ENCODE measurements at places on chromosomes 1 and 21.

DNA sequence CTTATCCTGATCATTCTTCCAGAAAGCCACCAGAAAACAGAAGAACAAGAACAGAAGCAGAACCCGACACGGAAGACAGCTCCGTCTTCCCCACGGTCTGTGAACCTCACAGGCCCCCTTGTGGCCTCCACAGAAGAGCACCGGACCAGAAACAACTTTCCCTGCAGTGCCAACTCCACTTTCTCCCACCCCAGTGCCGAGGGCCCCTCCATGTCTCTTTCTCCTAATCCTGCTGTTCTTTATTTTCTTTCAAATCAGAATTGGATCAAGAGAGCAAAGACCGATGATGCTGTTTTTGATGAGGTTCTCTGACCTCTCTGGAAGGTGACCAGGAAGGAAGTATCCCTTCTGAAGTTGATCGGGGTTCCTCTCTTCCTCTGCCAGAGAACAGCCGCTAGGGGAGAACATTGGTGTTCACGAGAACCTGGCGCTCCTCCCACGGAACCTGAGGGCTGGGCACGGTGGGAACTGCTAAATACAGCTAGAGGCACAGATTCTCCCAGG lies 58.9 kb upstream of the CTTNBP2NL start:
- peak; percentile 44 for DNase-seq

GRCh38 chr1:232587141-232588008 lies 42.6 kb downstream of the SIPA1L2 start:
- DNase-seq = no peak

DNA sequence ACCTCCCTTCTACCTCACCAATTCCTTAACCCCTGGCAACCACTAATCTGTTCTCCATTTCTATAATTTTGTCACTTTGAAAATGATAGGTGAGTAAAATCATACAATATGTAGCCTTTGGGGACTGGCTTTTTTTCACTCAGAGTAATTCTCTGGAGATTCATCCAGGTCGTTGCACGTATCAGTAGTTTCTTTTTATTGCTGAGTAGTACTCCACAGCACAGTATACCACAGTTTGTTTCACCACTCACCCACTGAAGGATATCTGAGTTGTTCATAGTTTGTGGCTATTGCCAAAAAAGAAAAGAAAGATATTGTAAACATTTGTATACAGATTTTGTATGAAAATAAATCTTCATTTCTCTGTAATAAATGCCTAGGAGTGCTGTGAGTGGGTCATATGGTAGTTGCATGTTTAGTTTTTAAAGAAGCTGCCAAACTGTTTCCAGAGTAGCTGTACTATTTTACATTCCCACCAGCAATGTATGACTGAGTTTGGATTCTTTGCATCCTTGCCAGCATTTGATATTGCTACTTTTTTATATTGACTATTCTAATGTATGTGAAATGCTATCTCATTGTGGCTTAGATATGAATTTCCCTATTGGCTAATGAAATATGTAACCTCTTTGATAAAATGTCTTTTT lies 3.7 kb downstream of the CHD1L start:
- DNase-seq = no peak

- DNase-seq = no peak
Observed at GRCh38 chr1:213679153-213679552, 308.6 kb upstream of the PROX1 start.

GRCh38 chr21:30227633-30228404 lies 11.9 kb upstream of the CLDN8 start:
- DNase-seq = peak; percentile 85

DNA sequence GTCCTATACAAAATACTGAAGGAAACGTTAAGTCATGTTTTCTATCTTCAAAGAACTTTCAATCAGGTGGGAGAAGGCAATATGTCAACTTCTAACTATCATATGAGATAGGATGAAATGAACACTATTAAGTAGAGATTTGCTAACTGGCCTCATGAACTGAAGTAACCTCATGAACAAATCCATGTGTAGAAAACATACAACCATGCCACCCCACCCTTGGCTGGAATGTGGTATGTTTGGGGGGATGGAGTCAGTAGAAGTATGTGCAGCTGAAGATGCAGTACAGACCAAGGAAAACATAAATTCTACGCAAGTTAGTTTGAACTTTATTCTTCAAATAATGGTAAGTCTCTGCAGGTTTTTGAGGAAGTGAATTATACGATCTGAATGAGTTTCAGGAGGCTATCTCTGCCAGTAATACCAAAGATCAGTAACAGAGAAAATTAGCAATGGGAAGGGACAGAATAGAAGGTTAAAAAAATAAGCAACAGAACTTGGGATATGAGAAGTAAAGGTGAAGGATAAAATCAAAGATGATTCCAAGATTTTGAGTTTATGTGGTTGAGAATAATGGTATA lies 4.5 kb downstream of the TRMT1L start:
- no peak for DNase-seq

GRCh38 chr1:12006167-12006921 lies 13.0 kb upstream of the MIIP start:
- DNase-seq = no peak

- DNase-seq = no peak
Observed at GRCh38 chr1:77038000-77038399, 170.7 kb downstream of the ST6GALNAC5 start.

DNA sequence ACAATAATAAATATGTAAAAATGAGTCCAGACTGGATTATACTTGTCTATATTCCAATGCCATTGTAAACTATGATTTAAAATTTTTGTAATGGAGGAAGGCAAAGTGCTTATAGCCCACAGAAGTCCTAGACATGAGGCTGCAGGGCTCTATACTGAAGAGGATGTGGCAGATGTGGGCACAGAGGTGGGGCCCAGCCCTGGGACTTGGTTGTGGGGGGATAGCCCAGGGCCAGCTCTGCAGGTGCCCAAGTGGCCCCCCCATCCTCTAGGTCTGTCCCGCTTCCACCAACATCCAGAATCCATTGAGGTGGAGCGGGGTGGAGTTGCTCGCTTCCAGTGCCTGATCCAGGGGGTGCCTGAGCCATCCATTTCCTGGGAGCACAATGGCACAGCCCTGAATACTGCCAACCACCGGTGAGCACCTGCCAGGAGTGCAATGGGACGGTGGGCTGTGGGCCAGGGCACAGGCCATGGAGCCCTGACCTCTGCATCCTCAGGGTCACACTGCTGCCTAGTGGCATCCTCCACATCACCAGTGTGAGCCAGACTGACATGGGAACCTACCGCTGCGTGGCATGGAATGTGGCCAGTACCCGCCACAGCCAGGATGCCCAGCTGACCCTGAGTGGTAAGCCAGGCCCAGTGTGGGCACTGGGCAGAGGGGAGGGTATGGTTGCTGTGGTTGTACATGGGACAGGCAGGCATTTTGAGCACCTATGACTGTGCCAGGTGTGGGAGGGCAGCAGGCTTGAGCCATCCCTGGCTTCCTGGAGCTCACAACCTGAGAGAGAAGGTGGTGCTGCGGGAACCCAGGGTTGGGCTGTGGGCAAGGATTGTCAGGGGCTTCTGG lies 21.0 kb downstream of the SLC27A3 start:
- peak; percentile 48 for DNase-seq

GRCh38 chr1:203318229-203318517 lies 12.9 kb downstream of the BTG2 start:
- DNase-seq = no peak

DNA sequence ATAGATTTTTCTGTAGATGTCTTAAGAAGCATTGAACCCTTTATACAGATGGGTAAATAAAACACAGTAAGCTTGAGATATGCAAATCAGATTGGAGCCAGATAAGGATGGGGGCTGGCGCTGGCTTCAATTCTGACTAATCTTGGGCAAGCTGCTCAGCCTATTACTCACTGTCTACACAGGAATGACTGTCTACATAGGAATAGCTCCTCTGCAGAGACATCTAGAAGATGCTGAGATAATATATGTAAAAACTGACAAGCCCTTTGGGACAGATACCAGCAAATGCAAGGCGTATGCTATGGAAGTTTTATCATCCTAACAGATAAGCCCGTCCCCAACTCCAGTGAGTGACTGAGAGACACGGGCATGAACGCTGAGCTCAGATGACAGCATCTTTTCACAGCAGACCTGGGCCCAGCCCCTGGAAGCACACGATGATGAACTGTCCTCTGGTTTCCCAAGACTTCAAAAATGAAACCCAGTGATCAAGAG lies 1.7 kb downstream of the CLDN14 start:
- no peak for DNase-seq

DNA sequence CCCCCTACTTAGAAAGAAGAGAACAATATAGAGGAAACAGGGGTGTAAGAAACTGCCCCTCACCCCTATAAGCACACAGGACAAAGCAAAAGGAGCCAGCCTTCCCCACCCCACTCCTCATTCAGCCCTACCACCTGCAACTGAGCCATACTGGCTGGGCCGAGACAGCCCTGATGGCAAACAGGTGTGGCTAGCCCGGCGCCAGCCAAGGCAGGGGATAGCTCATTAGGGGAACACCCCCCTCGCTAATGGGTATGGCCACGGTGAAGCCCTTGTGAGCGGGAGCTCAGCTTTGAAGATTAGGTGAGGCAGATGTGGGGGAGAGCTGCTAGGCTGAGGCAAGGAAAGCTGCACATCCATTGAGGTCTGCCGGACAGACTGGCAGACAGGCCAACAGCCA lies 65.5 kb downstream of the ERI3 start:
- no peak for DNase-seq

- DNase-seq = no peak
Observed at GRCh38 chr1:219149953-219150352, 23.7 kb upstream of the LYPLAL1 start.

DNA sequence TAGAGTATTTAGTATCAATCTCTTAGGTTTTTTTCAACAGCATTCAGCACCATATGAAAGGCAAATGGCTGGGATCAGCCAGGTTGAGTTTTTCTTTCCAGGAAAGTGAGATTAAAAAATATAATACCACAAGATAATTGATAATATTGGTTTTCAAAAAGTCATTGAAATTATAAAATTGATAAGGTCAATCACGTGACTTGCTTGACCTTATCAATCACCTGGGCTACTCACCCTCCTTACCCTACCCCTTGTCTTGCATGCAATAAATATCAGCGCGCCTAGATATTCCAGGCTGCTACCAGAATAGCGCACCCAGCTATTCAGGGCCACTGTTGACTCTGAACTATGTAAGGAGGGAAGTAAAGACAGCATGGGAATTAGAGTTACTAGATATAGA lies 31.5 kb downstream of the EBNA1BP2 start:
- no peak for DNase-seq

DNA sequence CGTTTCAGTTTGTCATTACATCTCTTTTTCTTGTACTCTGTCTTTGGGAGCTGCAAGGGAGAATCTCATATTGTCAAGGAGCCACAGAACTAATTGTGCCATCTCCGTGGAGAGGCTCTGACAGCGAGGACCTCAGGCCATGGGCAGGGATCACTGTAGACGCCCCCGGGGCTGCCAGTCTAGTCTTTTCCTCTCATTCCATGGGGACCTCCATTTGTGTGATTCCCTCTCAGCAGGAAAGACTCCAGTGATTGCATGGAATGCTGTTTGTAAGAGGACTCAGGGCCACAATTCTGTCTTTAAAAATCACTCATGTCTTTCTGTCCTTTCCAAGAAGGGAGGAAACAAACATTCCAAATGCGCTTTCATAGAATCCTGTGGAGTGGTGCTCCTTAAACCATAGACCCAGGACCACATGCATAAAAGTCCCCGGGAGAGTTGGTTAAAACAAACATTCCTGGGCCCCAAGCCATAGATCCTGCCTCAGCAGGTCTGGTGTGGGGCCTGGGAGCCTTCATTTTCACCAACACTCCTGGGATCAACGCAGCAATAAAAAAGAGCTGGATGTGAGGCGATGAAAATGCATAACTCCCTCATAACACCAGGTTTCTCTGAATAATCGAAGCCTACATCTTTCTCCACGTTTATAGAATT lies 104.5 kb downstream of the ZP4 start:
- no peak for DNase-seq

Measured in adrenal gland (tissue), 19 donors.